Activated naive CD4-positive, alpha-beta T cell treated with anti-CD3 and anti-CD28 coated beads for 36 hours (primary cell): ENCODE measurements at places on chromosomes 12 and 14.
A peak's percentile ranks its signal among the peaks of the same experiment; 100 is the strongest.

- DNase-seq = no peak
These were observed 5.2 kb upstream of the KRT75 start for GRCh38 chr12:52439420-52439819.

DNA sequence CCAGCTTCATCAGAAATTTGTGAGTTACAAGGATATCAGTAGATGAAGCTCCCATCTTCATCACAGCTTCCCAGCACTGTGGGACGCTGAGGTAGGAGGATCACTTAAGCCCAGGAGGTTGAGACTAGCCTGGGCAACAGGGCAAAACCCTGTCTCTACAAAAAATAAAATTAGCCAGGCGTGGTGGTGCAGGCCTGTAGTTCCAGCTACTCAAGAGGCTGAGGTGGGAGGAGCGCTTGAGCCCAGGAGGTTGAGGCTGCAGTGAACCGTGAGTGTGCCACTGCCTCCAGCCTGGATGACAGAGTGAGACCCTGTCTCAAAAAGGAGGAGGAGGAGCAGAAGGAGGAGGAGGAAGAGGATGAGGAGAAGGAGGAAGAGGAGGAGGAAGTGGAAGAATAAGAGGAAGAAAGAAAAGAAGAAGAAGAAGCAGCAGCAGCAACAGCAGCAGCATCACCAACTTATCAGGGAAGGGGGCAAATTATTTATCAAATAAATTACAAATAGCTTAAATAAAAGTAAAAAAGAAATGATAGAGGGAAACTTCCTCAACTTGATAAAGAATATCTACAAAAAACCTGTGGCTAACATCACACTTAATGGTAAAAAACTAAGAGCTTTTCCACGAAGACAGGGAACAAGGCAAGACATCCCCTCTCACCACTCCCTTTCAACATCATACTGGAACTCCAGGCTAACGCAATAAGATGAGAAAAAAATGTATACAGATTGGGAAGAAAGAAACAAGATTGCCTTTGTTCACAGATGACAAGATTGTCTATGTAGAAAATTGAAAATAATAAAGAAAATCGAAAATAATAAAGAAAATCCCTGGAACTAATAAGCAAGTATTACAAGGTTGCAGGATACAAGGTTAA lies 69.6 kb downstream of the NINJ2 start:
- DNase-seq = no peak

DNA sequence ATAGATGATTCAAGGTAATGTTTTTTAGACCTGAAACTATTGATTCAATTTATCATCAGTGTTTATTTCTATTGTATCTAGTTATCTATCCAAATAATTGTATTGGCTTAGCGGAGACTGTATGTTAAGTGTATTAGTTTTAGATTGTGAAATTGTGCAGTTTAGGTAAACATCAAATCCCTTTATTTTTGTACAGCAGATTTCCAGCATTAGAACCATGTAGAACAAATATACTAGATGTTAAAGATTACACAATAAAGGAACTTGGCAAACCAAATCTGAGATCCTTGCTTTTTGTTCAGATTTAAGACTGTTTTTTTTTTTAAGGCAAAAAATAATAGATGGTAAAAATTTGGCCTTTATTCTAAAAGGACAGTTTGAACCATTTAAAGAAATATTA lies 39.3 kb downstream of the PPM1A start:
- no peak for DNase-seq

- no peak for DNase-seq
These were observed 361.2 kb downstream of the ATP23 start for GRCh38 chr12:58302487-58303011.

DNA sequence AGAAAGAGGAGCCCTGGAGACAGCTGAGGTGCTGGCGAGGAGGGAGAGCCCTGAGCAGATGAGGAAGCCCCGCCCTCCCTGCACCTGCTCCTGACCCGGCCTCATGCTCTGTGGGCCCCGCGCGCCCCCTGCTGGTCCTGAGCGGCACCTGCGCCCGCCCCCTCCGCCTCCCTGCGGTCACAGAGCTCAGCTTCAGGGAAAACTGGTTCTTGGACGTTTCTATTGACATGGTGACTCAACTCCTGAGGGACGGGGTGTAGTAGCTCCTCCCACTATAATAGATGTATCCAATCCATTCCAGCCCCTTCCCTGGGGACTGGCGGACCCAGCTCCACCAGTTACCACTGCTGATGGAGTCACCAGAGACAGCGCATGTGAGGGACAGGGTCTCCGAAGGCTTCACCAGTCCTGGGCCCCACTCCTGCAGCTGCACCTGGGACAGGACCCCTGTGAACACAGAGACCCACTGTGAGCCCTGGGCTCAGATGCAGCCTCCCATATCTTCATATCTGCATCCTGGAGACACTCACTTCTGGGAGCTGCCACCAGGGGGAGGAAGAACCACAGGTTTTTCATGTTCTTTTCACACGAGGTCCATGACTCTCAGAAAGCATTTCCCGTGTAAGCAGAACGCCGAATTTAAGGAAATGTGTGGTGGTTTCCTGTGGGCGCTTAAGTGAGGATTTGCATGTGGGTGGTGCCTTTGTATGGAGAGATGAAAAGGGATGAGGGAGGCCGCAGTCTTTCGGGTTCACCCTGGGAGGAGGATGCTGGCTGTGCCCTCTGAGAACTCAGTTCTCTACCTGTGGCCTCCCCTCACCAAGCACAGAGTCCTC lies 1346.4 kb downstream of the TMEM121 start:
- DNase-seq = peak; percentile 94

DNA sequence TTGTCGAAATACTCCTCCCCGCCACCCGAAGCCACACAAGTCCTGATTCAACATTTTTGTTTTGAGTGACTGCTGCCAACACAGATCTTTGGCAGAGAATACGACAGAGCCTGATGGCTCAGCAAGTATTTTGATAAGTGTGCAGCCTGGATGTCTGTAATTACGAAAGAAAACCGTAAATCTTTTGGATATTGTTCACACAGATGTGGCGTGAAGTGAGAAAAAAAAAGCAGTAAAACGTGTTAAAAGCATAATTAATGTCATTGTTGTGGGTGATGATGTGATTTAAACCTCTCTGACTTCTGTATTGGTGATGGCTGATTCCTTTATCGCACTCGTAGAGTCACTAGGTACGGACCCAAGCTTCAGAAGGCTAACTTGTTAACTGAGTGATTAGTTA lies 98.7 kb downstream of the PHETA1 start:
- DNase-seq = no peak

DNA sequence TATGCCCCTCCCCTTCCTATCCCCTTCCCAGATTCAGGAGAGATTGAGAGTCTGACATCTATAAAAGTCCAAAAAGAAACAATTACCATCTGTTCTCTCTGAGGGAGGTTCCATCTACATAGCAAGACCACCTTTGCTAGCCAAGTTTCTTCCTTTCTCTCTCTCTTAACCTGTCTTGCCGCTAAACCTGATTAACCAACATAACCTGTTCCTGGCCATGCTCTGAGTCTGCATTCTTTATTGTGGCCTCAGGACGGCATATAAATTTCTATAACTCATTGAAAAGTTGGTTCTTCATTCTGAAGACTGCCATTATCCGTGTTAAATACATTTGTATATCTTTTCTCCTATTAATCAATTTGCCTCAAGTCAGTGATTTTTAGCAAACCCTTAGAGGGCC lies 594.0 kb downstream of the KCNH5 start:
- no peak for DNase-seq

DNA sequence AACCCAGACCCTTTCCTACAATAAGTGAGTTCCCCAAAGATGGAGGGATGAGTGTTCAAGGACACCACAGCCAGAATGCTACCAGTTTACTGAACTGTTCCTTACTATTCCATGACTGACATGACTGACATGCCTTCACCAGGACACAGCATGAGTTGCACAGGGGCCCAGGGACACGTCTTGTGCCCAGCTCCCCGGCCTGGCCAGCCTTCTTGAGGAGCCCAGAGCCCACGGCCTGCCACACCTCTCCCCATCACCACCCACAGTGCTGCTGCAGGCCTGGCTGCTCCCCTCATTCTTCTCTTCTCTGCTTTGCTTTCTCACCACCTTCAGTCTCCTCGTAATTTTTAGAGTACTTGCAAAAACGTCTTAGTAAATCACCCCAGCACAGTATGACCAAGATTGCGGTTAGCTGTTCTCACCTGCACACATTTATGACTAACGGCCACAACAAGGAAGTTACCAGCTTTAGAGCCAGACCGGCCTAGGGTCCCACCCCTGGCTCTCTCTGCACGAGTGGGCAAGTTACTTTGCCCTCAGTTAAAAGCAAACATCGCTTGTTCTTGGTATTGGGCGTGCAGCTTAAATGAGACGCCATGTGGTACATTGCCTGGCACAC lies 18.5 kb downstream of the PPP2R5E start:
- DNase-seq = peak; percentile 12

- no peak for DNase-seq
These were observed 451 bp downstream of the IRAK3 start for GRCh38 chr12:66189486-66189843.

DNA sequence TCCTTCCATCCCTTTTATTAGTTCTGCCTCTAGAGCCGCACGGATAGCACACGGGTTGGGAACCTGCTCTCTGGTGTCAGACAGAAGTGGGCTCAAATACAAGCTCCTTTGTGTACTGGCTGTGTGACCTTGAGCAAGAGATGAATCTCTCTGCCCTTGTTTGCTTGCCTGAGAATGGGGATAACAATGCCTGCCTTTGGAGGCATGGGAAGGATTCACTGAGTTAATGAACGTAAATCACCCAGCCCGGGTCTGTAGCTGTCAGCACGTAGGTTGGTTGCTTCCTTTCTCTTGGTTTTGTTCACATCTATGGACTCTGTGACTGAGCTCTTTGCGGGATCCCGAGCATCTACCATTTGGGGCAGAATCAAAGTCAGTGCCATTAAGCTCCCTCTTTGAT lies 79.3 kb upstream of the NRXN3 start:
- no peak for DNase-seq

DNA sequence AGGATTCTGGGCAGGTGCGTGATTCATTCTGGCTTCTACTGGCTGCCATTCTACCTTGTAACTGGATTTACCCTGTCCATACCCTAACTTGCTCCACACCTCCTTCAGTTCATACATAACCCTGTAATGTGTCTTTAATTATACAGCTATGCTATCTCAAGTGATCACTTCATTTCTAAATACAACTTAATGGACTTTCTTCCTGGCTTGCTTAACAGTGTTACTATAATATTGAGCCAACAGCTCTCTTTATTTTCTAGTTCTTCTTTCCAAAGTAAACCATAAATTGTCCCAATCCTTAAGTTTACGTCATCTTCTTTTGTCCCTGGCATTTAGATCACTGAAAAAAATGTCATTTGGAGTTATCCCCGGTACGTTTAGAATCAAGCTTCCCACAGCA lies 75.9 kb upstream of the KCNJ8 start:
- DNase-seq = no peak

DNA sequence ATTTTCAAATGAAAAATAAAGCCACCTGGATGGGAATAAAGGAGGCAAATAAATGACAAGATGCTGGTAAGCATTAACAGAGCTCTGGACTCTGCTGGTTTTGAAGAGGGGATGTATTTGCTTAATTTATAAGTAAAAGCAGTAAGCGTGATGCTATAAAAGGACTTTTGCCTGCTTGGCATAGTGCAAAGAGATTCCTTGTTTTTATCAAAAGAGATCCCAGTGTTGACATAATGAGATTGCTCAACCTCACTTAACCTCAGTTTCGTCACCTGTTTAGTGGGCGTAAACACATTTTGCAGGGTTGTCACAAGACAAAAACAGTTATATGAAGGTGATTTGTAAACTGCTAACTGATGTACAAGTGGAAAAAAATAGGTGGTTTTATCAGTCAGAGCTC lies 13.8 kb downstream of the ASCL1 start:
- DNase-seq = no peak

GRCh38 chr14:94132285-94132887 lies 3.0 kb upstream of the IFI27L2 start:
- DNase-seq = peak; percentile 79
